Fibroblast of lung (primary cell): ENCODE measurements at places on chromosomes 1 and 21. TPM values are rescaled to one million over a fixed set of nuclear protein-coding genes. Genes with fewer than 3 reads are reported as not detected.

The TRABD2B gene
- polyA plus RNA-seq, result 0.01 TPM in 1 of 2 replicates, not detected in the other

DNA sequence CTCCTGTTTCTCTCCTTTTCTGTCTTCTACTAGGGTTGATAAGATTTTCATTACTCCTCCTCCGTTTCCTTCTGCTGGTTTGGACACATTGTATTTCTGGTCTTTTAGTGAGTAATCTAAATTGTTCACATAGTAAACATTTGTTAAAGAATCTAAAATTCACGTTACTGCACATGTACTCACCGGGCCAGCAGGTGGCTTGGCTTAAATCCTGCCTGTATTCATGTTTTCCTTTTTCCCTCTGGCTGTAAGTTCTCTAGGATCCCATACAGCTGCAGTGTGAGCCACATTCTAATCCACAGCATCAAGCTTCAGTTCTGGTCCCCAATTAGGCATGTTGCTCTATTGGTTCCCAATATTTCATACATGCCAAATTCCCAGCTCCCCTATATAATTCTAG is 958.3 kb downstream of the ADGRL2 start:
- DNase-seq, result no peak

DNA sequence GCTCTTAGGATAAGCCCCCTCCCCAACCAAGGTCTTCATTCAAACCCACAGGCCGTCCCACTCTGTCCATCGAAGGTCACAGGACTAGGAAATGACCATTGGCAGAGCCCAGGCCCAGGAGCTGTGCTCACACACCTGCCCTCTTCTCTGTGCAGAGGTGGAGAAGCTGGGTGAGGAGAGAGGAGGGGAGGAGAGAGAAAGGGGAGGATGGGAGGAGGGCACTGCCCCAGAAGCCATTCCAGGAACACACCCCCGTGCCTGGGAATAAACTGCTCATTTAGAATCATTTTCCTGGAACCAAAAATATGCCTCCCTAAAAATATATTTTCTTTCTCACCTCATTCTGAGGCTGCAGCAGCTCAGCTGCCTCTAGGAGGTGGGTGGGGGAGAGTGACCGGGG is 6.4 kb upstream of the SDC3 start:
- no peak for DNase-seq

GRCh38 chr1:232142403-232143314 is 487.3 kb downstream of the SIPA1L2 start:
- DNase-seq, result peak; percentile 97

DNA sequence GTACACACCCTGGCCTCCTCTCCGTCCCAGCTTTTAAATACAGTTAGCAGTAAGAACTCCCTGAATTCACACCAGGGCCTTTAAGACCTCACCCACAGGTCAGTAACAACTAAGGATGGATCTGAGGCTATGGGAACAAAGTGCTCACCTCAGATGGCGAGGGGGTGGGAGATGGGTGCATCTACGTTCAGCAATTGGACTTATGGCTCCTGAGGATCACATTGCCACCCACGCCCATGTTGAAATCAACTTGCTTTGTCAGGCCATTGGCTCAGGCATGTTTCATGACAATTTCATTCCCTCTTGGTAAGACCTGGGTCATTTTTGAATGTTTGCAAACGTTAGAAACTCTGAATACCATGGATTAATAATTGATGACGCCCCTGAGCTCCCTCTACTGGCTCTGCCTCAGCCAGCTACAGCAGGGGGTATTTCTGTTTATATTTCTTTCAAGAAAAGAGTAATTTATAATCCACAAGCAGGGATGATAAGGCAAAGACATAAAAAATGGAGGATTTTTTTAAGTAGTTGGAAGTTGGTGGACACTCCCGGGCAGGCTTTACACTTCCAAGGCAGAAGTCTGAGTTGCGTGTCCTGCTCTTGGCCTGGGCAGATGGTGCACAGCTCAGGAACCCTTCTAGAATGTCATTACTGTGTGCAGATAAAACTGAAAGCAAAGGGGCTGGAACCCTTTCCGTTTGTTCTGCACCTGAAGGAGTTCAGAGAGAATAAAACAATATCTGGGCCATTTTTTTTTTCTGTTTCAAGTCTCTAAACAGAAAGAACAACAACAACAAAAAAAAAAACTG is 13.7 kb upstream of the LBR start:
- DNase-seq, result no peak

DNA sequence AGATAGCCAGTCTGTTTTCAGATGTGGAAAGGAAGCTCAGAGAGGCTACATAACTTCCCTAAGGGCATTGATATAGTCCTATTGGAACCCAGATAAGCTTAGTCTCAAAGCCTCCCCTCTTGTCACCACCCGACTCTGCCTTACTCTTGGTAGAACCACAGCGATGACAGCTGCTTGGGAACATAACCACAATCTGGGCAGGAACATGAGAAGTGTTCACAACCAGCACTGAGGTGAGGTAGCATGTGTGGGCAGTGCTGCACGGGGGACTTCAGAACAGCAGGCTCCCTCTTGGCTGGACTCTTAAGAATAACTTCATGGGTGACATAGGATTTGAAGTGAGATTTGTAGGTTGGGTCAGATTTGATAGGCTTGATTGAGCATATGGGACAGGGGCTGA is 9.3 kb upstream of the S100A10 start:
- DNase-seq, result no peak

The UBIAD1 gene
- 7.1 and 12.9 TPM in 2 replicates for polyA plus RNA-seq

DNA sequence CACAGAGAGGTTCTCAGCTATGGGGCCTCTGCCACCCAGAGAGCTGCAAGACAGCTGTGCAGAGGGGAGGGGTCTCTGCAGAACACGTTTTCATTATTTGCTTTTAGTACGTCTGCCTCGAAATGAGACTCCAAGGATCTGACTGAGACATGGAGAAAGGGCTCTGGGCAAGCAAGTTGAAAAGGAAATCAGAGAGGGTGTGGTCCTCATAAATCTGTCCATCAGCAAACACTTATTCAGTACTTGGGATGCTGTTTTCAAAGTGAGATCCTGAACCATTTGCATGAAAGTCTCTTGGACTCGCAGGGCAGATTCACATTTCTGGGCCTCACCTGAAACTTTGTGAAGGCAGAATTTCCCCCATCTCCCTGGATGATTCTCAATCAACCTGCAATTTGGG is 197.4 kb upstream of the GALNT2 start:
- no peak for DNase-seq
